ENCODE measurements at places on chromosomes 4 and X.

GRCh38 chrX:20350596-20350995 lies 83.9 kb upstream of the RPS6KA3 start:
- no peaks in the 10 kb centered on the region for H3K27me3 ChIP-seq
- no peaks in the 10 kb centered on the region for H3K36me3 ChIP-seq
- peaks cover 15% of the 10 kb centered on the region for H3K4me1 ChIP-seq
- DNase-seq, result no peak
- H3K27ac ChIP-seq, result no peak overlapping the region
- no peak overlapping the region for H3K4me3 ChIP-seq

DNA sequence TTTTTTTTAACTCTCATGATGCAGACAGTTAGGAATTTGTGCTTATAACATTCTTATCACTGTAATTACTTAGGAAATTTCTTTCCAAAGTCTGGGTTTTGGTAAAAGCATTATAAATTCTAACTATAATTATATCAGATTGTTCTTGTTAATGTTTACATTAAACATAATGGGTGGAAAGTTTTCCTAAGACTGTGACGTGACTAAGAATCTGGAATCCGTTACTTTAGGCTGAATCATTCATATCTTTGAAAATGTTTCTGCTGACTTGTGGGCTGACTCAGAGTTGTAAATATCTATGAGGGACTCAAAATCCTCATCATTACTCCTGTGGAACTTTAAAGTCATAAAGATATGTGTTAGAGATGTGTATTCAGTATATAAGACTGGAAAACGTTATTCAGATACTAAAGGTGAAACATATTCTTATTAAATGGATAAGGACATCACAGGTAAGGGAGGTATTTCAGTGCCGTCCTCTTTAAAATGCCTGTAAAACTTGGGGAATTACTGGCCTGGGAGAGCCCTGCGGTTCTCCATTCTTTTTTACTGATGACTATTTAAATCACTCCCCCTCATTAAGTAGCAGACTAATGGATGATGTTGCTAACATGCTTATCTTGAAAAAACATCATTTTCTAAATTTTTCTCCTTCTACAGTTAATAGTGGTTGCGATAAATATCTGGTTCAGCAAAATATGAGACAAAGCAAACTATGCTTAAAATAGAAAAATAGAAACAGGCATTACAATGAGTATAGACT lies 159.0 kb downstream of the DCLK2 start:
- no peak for DNase-seq
- H3K27ac ChIP-seq, result no peak overlapping the region
- no peaks in the 10 kb centered on the region for H3K36me3 ChIP-seq
- H3K4me3 ChIP-seq, result no peak overlapping the region

GRCh38 chr4:1511441-1512041 lies 105.3 kb upstream of the NKX1-1 start:
- no peaks in the 10 kb centered on the region for H3K36me3 ChIP-seq
- DNase-seq, result peak; percentile 45
- H3K27ac ChIP-seq, result no peak overlapping the region
- H3K4me3 ChIP-seq, result no peak overlapping the region
- H3K27me3 ChIP-seq, result peaks cover 2% of the 10 kb centered on the region
- no peaks in the 10 kb centered on the region for H3K4me1 ChIP-seq

DNA sequence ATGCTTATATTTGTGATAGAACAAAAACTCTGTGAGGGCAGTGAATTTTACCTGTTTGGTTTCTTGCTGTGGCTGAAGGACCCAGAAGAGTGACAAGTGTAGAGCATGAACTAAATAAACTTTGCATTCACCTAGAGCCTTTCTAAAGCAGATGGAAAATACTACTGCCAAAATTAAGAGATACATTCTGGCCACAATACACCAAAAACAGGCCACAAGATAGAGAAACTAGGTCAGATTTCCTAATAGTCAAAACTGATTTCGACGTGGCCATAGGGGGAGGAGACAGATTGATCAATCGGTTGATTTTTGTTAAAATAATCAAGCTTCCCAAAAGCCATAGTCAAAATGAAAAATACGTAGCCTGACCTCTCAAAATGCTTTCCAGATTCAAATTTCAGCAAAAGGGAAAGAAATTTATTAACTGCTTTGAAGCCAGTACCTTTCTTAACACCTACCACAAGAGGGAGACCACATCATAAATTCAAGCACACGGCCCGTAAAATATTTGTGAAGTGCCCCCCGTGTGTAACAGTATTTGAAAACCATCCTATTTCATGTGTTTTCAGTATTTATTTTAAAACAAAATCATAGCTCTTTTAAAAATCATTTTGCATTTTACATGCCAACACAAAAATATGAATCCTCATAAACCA lies 132.4 kb downstream of the CORIN start:
- H3K27me3 ChIP-seq, result peaks cover 26% of the 10 kb centered on the region
- no peaks in the 10 kb centered on the region for H3K4me1 ChIP-seq
- no peak overlapping the region for H3K27ac ChIP-seq
- DNase-seq, result no peak
- no peaks in the 10 kb centered on the region for H3K36me3 ChIP-seq
- no peak overlapping the region for H3K4me3 ChIP-seq

- peak; percentile 54 for DNase-seq
- peaks cover 49% of the 10 kb centered on the region for H3K4me1 ChIP-seq
Observed at GRCh38 chrX:56232221-56233082, at the start of gene KLF8. Gene KLF8 (plus strand): TSS chrX:56232356. CDS start chrX:56233335, 979 bp downstream.

DNA sequence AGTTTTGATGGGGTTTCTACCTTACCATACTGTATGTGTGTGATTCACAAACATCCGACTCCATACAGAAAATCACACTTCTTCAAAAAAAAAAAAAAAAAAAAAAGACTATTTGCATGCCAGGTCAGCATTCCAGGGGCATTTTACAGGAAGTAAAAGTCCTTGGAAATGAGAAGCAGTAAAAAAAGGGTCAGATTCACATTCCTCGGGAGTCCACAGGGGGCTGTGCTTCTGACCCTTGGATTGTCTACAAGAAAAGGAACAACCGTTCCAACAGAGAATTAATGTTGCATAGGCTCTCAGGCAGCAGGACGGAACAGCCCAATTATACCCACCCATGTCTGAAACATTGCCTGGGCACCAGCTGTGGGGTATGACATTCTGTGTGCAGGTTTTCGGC lies 290.3 kb downstream of the LDB2 start:
- no peak for DNase-seq
- no peaks in the 10 kb centered on the region for H3K36me3 ChIP-seq
- H3K4me1 ChIP-seq, result no peaks in the 10 kb centered on the region

GRCh38 chr4:10054571-10055041 lies 33.3 kb upstream of the SLC2A9 start:
- no peaks in the 10 kb centered on the region for H3K27me3 ChIP-seq
- peaks cover 16% of the 10 kb centered on the region for H3K36me3 ChIP-seq
- DNase-seq, result no peak

- peaks cover 35% of the 10 kb centered on the region for H3K36me3 ChIP-seq
- no peak for DNase-seq
- H3K4me3 ChIP-seq, result no peak overlapping the region
Observed at GRCh38 chrX:77564823-77565222, 117.6 kb downstream of the FGF16 start.

DNA sequence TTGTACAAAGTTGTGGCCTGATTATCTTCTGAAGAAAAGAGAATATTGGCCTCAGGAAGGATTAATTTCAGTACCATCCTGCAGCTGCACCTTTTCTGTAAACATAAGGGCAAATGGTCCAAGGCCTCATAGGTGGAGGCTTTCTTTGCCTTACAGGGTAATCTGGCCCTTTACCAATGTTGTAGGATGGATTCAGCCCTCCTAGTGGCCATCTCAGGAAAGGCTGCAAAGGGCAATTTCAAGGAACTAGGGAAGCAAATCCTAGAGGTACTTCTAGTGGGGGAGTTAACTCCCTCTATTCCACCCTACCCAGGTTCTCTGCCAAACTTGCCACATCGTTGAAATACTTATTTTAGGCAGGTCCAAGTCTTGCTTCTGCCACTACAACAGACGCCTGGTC lies 57.6 kb downstream of the UGT2B11 start:
- H3K4me3 ChIP-seq, result no peak overlapping the region
- no peaks in the 10 kb centered on the region for H3K27me3 ChIP-seq
- no peaks in the 10 kb centered on the region for H3K4me1 ChIP-seq
- no peak overlapping the region for H3K27ac ChIP-seq
- DNase-seq, result no peak

- H3K4me1 ChIP-seq, result no peaks in the 10 kb centered on the region
- no peak overlapping the region for H3K27ac ChIP-seq
- H3K4me3 ChIP-seq, result no peak overlapping the region
- no peaks in the 10 kb centered on the region for H3K36me3 ChIP-seq
- no peak for DNase-seq
- no peaks in the 10 kb centered on the region for H3K27me3 ChIP-seq
Observed at GRCh38 chr4:148162991-148163390, 279.2 kb downstream of the NR3C2 start.

GRCh38 chrX:10133980-10134676 lies 22.6 kb upstream of the CLCN4 start:
- DNase-seq, result no peak
- H3K27ac ChIP-seq, result no peak overlapping the region

- no peaks in the 10 kb centered on the region for H3K4me1 ChIP-seq
- H3K27ac ChIP-seq, result no peak overlapping the region
- DNase-seq, result no peak
- H3K4me3 ChIP-seq, result no peak overlapping the region
Observed at GRCh38 chrX:2767631-2768455, 16.0 kb downstream of the XG start.

DNA sequence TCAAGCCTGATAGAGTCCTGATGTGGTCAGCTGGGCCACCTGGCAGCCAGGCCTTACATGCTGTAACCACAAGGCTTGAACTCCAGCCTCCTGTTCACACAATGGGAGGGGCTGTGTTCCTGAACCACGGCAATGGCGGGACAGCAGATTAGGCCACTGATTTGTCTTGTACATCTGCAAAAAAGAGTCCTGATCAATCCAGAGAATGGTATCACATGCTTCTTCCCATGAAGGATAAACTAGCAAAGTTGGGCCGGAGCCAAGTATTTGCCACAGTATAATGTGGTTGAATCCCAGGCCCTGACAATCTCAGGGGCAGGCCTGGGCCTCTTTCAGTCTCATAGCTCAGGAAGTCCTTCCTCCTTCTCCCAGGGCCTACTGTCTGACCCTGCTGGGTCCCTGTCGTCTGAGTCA lies 2182.5 kb upstream of the AGA start:
- no peak overlapping the region for H3K4me3 ChIP-seq
- H3K27ac ChIP-seq, result no peak overlapping the region
- no peaks in the 10 kb centered on the region for H3K27me3 ChIP-seq
- H3K4me1 ChIP-seq, result no peaks in the 10 kb centered on the region
- no peak for DNase-seq
- no peaks in the 10 kb centered on the region for H3K36me3 ChIP-seq

GRCh38 chr4:8830056-8830455 lies 41.6 kb downstream of the HMX1 start:
- no peak overlapping the region for H3K27ac ChIP-seq
- H3K36me3 ChIP-seq, result no peaks in the 10 kb centered on the region
- no peaks in the 10 kb centered on the region for H3K4me1 ChIP-seq
- no peak overlapping the region for H3K4me3 ChIP-seq

- peaks cover 2% of the 10 kb centered on the region for H3K4me1 ChIP-seq
- no peaks in the 10 kb centered on the region for H3K36me3 ChIP-seq
- DNase-seq, result no peak
- H3K27ac ChIP-seq, result no peak overlapping the region
Observed at GRCh38 chr4:44668526-44668925, 9.7 kb upstream of the GUF1 start.

GRCh38 chr4:14908635-14909034 lies 93.6 kb upstream of the CPEB2 start:
- H3K4me1 ChIP-seq, result peaks cover 2% of the 10 kb centered on the region
- no peak for DNase-seq
- H3K27ac ChIP-seq, result no peak overlapping the region
- no peaks in the 10 kb centered on the region for H3K36me3 ChIP-seq
- H3K4me3 ChIP-seq, result no peak overlapping the region

DNA sequence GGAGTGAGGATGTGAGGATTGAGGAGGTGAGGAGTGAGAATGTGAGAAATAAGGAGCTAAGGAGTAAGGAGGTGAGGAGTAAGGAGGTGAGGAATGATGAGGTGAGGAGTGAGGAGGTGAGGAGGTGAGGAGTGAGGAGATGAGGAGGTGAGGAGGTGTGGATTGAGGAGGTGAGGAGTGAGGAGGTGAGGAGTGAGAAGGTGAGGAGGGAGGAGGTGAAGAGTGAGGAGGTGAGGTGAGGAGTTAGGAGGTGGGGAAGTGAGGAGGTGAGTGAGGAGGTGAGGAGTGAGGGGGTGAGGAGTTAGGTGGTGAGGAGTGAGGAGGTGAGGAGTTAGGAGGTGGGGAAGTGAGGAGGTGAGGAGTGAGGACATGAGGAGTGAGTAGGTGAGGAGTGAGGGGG lies 74.8 kb upstream of the MXD4 start:
- no peak overlapping the region for H3K4me3 ChIP-seq
- no peaks in the 10 kb centered on the region for H3K4me1 ChIP-seq
- peak overlapping the region; percentile 41 for H3K27ac ChIP-seq
- H3K27me3 ChIP-seq, result no peaks in the 10 kb centered on the region
- no peaks in the 10 kb centered on the region for H3K36me3 ChIP-seq
- DNase-seq, result no peak
